ENCODE measurements at places on chromosomes 16 and 17. TPM values are rescaled to one million over a fixed set of nuclear protein-coding genes. Genes with fewer than 3 reads are reported as not detected.
A peak's percentile ranks its signal among the peaks of the same experiment; 100 is the strongest.

DNA sequence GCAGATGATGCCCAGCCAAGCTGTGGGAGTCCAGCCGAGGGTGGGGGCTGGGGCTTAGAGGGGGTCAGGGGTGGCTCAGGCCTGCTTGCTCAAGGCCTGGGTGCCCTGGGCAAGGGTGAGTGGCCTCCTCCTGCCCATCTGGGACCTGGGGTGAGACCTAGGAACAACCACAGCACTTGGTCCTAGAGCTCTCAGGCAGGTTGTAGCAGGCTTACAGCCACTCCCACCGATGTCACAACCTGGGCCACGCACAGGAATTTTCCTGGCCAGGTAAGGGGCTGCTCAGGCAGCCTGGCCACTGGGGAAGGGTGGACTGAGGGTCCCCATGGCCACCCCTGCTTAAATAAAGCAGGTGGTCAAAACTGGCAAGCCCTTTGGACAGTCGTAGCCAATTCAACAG, 6.3 kb upstream of the SREBF1 start:
- H3K36me3 ChIP-seq, result no peaks in the 10 kb centered on the region
- peaks cover 81% of the 10 kb centered on the region for H3K4me1 ChIP-seq
- H3K27ac ChIP-seq, result no peak overlapping the region
- no peak for DNase-seq

- peak; percentile 76 for DNase-seq
- H3K36me3 ChIP-seq, result peaks cover 46% of the 10 kb centered on the region
- H3K4me3 ChIP-seq, result peak overlapping the region; percentile 97
- no peaks in the 10 kb centered on the region for H3K27me3 ChIP-seq
- H3K27ac ChIP-seq, result peak overlapping the region; percentile 94
- peaks cover 32% of the 10 kb centered on the region for H3K4me1 ChIP-seq
Measured at GRCh38 chr17:82097919-82098168, 192 bp downstream of the FASN start.

DNA sequence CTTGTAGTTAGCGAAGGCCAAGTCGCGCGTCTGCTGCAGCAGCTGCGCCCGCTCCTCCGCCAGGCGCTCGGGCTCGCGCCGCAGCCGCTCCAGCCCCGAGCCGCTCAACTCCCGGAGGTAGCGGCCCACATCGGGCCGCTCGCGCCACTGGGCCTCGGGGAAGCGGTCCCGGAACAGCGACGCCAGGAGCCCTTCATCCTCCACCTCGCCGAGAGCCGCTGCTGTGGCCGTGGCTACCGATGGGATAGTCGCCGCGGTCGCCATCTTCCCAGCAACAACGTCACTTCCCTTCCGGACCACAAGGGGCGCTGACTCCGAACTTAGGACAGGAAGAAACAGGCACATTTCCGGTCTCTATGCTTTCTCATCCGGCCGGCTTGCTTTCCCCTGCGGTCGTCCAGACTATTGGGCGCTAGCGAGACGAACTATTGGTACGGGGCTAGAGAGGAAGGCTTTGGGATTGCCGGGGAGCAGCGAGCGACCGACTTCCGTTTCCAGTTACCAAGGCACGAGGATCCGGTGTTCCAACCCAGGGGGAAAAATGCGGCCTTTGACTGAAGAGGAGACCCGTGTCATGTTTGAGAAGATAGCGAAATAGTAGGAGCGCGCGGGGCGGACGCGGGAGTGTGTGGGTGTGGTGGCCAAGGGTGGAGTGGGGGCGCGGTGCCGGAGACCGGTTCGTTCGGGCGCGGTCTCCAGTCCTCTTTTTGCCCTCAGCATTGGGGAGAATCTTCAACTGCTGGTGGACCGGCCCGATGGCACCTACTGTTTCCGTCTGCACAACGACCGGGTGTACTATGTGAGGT, at the start of the genes COG8 and NIP7:
Gene COG8 (minus strand): TSS at position 276 of the 806 bp plus-strand sequence. CDS start 12 bp downstream, at position 264.
Gene NIP7 (plus strand): TSS at position 484 of the 806 bp plus-strand sequence. CDS start 58 bp downstream, at position 542.
- H3K4me3 ChIP-seq, result peak within 1 kb of the TSS; percentile 94
- peaks cover 13% of the 10 kb centered on the region for H3K4me1 ChIP-seq

CFAP97D1 gene
- not detected for total RNA-seq

DNA sequence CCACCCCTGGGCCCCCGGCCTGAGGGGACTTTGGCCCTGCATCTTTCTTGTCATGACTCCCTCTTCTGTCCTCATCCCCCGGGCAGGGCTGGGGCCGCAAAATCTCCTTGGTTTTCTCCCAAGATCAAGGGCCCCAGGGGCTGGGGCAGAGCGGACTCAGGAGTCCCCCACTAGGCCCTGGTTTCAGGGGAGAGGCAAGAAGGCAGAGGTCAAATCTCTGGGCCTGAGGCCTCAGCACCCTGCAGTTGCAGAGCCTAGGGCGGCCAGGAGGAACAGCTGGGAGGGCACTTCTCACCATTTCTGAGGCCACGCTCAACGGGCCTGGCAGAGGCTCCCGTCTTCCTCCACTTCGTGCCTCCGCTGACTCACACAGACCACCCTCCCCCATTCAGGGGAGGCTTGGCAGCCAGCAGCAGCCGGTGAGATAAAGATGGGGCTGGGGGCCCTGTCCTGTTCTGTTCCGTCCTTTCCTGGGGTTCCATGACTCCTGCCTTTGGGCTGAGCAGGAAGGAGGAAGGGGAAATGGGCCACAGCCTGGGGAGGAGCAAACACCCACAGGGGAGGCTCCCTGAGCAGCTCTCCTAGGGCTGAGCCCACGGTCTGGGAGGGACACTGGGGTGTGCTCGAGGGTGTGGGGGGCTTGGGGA, 12.4 kb downstream of the ZSCAN10 start:
- no peaks in the 10 kb centered on the region for H3K36me3 ChIP-seq
- DNase-seq, result no peak
- H3K4me1 ChIP-seq, result peaks cover 54% of the 10 kb centered on the region

DNA sequence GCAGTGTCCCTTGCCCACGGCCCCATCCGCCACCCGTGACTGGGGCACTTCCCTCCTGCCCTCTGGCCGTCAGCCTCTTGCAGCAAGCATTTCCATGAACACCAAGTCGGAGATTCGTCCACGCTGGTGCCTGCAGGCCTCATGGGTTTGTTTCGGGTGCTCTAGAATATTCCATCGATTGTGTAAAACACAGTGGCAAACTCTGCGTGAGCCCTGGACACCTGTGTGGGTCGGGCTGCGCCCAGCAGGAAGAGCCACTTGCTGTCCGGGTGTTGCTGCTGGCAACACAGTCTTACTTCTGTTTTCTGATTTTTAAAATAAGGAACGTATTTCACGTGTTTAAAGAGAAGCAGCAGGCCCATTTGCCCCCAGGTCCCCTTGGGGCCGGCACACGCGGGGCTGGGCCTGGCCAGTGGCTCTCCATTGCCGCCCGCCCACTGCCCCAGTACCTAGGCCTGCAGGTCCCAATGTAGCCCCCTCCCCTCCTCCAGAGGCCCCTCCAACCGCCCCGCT, 10.0 kb downstream of the CYBC1 start:
- peaks cover 24% of the 10 kb centered on the region for H3K36me3 ChIP-seq
- H3K4me1 ChIP-seq, result peaks cover 74% of the 10 kb centered on the region
- DNase-seq, result no peak
- H3K27ac ChIP-seq, result no peak overlapping the region

Data from K562 (cell line).